ENCODE measurements at places on chromosomes 1 and 21.
A peak's percentile ranks its signal among the peaks of the same experiment; 100 is the strongest.

- no peak for DNase-seq
Observed at GRCh38 chr1:229365569-229365968, 22.7 kb upstream of the CCSAP start.

GRCh38 chr1:228304225-228304624 lies 96.4 kb downstream of the OBSCN start:
- no peak for DNase-seq

DNA sequence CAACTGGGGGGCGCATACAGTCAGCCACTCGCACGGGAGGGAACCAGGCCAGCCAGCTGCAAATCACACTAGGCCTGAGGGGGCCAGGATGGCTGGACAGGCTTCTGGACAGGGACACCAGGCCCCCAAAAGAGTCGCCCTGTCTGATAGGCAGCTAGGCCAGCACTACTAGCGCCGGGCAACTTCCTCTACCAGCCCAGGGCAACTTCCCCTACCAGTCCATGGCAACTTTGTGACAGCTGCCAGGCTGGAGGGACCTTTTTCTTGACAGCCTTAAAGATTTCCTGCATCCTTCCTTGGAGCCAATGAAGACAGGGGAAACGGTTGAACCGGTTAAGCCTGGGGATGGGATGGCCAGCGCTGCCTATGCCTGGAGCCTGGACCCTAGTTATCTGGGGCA lies 5.1 kb downstream of the IFFO2 start:
- DNase-seq: no peak

GRCh38 chr1:65769636-65770035 lies 23.1 kb upstream of the PDE4B start:
- no peak for DNase-seq

GRCh38 chr1:231827337-231828105 lies 200.9 kb downstream of the DISC1 start:
- no peak for DNase-seq

DNA sequence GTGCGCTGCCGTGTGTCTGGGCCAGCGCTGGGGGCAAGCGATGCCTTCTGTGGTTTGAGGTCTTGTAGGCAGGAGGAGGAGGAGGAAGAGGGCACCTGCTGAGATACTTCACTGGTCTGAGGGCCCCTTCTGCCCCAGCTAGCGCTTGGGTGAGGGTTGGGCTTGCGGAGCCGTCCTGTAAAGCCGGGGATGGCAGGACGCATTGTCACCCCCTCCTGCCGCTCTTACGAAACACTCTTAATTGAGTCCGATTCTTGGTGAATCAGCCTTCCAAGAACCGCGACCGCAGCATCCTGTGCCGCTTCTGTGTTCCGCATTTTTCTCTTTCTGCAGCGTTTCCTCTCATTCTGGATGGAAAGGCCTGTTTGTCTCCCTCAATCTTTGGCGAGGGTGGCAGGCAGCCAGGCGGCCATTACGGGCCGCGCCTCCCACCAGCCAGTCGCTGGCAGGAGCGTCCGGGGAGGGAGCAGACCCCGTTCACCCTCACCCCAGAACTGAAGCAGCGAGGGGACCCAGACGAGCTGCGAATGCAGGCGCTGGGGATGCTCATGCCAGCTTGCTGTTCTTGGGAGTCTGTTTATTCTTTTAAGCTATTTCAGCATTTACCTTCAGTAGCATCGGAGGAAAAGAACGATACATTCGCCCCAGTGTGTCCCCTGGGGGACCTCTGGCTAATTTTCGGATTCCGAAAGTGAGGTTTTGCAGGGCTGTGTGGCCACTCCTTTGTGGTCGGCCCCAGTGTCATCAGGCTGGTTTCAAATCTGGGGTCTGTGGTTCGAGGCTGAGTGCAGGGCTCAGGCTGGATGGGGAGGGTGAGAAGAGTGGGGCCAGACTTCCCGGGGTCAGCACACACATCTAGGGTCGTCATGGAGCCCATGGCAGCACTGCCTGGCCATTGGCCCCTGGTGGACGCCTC lies 62.7 kb downstream of the SKI start:
- no peak for DNase-seq

GRCh38 chr1:112317140-112317539 lies 78.9 kb upstream of the CTTNBP2NL start:
- DNase-seq: no peak

- DNase-seq: no peak
Observed at GRCh38 chr1:211420389-211420788, 71.6 kb downstream of the RD3 start.

- no peak for DNase-seq
Observed at GRCh38 chr21:39673736-39674135, 61.0 kb downstream of the B3GALT5 start.

DNA sequence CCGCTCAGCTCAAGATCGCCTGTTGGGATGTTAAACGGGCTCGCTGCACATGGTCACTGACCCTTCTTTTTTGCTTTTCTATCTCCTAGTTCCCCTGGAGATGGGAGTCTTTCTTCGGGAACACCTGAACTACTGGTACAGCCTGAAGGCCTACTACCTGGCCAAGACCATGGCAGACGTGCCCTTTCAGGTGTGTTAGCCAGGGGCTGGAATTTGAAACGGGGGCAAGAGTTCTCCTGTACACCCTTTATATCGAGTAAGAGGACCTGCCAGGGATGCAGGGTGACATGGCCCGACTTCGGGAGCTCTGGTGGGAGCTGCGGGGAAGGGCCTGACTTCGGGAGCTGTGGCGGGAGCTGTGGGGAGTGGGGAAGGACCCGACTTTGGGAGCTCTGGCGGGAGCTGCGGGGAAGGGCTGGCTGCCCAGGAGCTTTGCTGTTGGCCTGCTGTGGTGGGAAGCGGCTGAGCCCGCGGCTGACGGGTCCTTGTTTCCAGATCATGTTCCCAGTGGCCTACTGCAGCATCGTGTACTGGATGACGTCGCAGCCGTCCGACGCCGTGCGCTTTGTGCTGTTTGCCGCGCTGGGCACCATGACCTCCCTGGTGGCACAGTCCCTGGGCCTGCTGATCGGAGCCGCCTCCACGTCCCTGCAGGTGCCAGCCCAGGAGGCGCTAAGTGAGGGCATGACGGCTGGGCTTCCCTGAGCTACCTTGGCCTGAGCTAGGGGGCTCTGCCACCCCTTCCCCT lies 24.0 kb downstream of the TFF3 start:
- no peak for DNase-seq

DNA sequence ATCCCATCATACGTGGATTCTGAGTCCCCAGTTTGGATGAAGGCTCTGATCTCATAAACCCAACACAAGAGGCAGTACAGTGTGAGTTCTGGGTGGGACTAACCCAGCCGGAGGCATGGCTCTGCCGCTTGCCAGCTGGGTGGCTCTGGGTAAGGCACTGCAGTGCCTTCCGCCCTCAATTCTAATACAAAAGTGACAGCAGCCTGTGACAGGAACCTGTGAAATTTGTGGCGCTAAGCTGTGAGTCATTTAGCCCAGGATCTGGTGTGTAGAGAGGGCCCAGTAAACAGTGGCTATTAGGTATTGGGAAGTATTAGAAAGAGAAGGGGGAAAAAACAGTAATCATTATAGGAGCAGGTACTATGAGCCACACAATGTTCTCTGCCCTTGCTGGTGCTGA lies 23.3 kb downstream of the HSPG2 start:
- no peak for DNase-seq

GRCh38 chr1:190908691-190909090 lies 431.0 kb upstream of the BRINP3 start:
- no peak for DNase-seq

DNA sequence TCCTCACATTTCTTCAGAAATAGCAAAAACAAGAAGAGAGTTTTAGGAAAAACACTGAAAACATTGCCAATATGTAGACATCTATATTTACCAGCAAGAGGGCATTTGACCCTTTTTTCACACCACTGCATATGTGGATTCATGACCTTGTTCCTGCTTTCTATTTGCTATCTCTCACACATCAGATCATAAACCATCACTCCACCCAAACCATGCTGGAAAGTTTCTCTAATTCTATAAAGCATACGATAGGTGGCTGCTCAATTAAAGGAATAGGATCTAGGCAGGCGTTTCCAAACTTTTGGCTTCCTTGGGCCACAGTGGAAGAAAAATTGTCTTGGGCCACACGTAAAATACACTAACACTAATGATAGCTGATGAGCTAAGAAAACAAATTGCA lies 35.6 kb upstream of the SAMD13 start:
- DNase-seq: no peak

- DNase-seq: no peak
Observed at GRCh38 chr1:218478336-218478735, 133.2 kb downstream of the TGFB2 start.

- DNase-seq: no peak
Observed at GRCh38 chr1:111920221-111921024, 69.0 kb downstream of the KCND3 start.

GRCh38 chr1:203480525-203481084 lies 5.0 kb downstream of the PRELP start:
- DNase-seq: peak; percentile 4

DNA sequence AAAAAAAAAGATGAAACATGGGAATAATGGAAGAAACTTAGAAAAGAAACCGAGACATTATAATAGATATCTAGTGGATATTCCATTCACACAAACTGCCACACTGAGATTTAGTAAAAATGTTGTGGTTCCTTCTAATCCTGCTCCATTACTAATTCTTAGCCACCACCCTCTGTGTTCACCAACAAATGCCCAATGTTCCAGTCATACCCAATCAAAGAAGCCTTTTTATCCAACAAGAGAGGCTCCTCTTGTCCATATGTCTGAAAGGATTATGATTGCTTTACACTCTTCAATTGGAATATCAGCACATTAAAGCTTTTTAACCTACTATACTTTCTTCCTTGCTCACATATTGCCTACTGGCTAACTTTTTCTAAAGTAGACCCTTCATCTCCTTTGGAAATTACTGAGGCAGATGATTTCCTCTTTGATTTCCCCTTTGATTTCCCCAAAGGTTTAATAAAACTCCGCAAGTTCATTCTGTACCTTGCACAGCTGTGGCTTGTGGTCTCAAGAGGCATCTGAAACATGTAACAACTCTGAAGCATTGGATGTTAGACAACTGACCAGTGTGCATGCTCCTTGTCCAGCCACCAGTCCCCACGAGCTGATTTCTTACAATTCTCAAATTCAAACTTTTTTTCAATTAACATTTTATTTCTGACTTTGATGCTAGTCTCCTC lies 305.6 kb upstream of the LYPLAL1 start:
- DNase-seq: no peak

DNA sequence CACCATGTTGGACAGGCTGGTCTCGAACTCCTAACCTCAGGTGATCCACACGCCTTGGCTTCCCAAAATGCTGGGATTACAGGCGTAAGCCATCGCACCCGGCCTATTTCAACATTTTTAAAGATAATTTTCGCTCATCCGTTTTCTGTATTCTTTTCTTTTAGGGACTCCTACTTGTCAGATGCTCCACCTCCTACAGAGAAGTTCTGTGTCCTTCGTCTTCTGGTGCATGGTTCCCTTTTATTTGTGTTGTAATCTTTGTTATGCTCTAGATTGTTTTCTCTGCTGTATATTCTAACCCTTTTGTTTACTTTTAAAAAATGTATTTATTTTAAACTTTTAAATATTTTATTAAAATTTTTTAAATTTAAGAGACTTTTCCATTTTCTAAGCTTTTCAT lies 28.4 kb downstream of the CLDN14 start:
- no peak for DNase-seq

DNA sequence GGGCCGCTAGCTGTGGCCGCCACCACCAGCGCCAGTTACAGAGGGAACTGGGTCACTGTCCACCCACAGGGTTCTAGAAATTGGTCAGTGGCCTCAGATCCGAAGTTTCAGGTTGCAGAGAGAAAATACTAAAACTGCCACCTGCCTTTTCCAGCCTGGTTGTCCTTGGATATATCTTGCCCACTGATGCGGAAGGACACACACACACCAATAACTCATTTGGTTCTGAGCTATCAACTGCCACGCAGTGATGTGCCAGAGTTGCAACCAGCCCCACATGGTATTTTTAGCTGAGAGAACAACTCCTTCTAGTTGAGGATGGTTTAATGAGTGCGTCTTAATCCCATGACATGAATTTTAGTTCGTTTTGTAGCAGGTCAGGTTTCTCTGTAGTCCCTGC lies 68.1 kb downstream of the SH3BGR start:
- DNase-seq: no peak

DNA sequence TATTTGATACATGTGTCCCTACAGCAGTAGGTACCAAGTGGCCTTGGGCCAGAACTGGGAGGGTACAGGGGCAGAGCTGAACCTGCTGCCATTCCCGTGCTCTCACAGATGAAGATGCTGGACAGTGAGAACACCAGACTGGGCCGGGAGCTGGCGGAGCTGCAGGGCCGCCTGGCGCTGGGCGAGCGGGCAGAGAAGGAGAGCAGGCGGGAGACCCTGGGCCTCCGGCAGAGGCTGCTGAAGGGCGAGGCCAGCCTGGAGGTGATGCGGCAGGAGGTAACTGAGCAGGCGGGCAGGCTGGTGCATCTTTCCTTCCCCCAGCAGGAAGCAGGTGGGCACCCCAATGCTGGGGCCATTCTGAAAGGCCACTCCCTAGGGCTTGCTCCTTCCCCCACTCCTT lies 21.9 kb downstream of the MFAP2 start:
- no peak for DNase-seq

GRCh38 chr1:167752219-167752985 lies 30.6 kb downstream of the MPZL1 start:
- DNase-seq: no peak

- DNase-seq: no peak
Observed at GRCh38 chr1:32989160-32990050, 24.8 kb upstream of the RNF19B start.

GRCh38 chr1:185348985-185349384 lies 31.9 kb upstream of the IVNS1ABP start:
- DNase-seq: no peak

DNA sequence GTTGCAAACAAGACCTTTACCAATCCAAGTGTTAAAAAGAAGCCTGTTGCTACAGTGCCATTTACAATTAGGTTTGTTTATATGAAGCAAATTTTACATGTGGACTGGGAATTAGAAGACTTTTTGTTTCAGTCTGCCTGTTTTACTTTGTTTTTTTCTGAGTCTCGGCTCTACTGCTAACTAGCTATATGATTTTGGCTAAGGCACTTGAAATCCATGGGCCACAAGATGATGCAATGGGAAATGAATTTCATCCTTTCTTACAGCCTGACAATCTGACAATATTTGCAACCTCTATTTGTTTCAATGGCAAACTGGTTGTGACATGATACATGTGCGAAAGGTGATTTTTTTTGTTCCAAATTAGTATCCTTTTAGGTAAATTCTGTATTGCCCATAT lies 3.7 kb upstream of the PEX11B start:
- DNase-seq: no peak

GRCh38 chr1:87155170-87155569 lies 173.5 kb upstream of the LMO4 start:
- peak; percentile 87 for DNase-seq

DNA sequence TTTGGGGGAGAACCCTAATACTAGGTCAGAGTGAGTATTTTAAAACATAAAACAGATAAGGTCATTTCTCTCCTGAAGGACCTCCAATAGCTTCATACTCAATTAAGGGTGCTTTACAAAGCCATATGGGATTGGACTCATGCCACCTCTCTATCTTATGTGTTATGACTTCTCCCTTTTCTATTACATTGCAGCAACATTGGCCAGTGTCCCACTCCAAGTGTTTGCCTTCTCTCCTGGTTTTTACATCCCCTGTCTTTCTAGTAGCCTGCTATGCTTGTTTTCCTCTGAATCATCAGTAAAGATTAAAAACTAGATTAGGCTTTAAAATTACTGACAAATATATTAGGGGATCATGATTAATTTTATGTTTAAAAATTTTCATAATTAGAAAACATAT lies 66.6 kb downstream of the SCMH1 start:
- no peak for DNase-seq

GRCh38 chr1:119686661-119687060 lies 25.1 kb upstream of the PHGDH start:
- peak; percentile 78 for DNase-seq

GRCh38 chr1:27258598-27258997 lies 24.2 kb downstream of the WDTC1 start:
- no peak for DNase-seq

GRCh38 chr21:38273745-38274542 lies 17.2 kb downstream of the KCNJ15 start:
- no peak for DNase-seq
